Effector memory CD4-positive, alpha-beta T cell (primary cell): ENCODE measurements at places on chromosomes 3 and 15.

GRCh38 chr15:77581896-77582569 lies 50.7 kb downstream of the LINGO1 start:
- no peak for DNase-seq

- DNase-seq = no peak
These were observed 66.7 kb downstream of the TRAK1 start for GRCh38 chr3:42157540-42158538.

DNA sequence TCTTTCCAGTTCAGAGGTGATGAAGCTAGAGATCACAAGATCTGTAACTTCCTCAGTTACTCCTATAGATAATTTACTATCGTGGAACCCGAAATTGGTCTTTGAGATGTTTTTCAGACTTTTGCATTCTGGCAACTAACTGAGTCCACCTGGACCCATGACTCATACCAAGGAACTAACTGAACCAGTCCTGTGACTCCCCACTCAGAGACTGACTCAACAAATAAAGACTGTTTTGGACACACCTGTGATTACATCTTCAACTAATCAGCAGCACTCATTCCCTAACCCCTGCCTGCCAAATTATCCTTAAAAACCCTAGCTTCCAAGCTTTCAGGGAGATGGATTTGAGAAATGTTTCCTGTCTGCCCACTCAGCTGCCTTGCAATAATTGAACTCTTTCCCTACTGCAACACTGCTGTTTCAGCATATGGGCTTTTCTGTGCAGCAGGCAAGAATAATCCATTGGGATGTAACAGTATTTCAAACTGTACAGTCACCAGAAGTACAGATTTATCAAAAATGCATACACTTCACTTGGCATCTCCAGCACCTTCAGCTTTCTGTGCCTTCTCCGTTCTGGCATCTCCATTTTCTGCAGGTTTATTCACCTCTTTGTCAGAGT lies 57.7 kb downstream of the GATM start:
- DNase-seq = no peak

GRCh38 chr3:20013396-20013795 lies 1.3 kb upstream of the PP2D1 start:
- DNase-seq = no peak

DNA sequence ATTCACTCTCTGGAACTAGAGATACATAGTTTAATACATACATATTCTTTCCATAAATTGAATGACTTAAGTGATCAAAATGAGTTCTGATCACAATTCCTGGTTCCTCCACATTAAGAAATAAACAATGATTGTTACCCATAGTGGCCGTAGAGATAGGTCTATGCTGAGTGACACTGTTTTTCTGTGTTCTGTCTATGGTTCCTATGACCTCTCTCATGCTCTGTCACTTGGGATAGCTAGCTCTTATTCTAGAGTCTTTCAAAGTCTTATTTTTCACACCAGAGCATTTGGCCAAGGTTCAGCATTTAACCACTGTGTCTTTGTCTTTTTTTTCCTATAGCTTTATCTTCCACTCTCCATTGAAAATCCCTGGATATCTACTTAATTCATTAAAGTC lies 132.4 kb downstream of the GOLGA6L6 start:
- no peak for DNase-seq

DNA sequence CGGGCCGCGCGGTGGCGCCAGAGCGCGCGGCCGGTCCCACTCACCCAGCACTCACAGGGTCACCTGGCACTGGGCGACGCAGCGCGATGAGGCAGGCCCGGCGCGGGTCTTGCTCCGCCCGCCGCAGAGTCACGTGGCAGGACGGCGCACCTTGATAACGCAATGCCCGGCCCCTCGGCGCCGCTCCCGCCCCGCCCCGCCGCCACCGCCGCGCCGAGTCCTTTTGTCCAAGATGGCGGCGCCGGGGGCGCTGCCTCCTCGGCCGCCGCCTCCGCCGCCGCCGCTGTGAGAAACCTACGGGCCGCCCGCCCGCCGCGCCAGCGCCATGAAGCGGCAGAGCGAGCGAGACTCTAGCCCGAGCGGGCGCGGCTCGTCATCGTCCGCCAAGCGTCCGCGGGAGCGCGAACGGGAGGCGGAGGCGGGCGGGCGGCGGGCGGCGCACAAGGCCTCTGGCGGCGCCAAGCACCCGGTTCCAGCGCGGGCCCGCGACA lies at the start of gene RBM15B:
Gene RBM15B (plus strand): TSS at position 211 of the 491 bp plus-strand sequence. CDS start 115 bp downstream, at position 326.
- peak; percentile 95 for DNase-seq

- DNase-seq = no peak
These were observed 282.5 kb upstream of the TLE3 start for GRCh38 chr15:70379938-70380883.

DNA sequence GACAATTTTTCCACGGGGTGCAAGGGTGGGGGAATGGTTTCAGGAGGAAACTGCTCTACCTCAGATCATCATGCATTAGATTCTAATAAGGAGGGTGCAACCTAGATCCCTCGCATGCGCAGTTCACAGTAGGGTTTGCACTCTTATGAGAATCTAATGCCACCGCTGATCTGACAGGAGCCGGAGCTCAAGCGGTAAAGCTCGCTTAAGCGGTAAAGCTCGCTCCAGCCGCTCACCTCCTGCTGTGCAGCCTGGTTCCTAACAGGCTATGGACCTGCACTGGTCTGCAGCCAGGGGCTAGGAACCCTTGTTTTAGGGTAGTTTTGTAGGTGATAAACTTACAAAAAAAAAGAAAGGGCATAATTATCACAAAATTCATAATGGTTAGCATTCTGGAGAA lies 53.9 kb upstream of the RYR3 start:
- no peak for DNase-seq

GRCh38 chr15:46460431-46461094 lies 825.7 kb downstream of the SQOR start:
- no peak for DNase-seq

DNA sequence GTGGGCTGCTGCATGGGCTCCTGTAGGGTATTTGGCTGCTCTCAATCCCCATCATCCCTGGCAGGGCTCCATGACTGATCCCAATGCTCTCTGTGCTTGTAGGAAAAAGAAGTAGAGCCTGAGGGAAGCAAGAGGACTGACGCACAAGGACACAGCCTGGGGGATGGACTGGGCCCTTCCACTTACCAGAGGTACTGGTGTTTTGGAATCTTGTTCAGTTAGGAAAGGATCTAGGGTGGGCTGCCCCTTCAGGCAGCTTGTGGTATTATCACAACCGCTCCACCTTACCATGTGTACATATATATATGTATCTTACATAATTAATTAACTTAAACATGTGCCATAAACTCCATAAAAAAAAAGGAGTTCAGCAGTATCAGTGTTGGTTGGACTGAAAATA lies 1.3 kb downstream of the SLC28A2 start:
- no peak for DNase-seq

DNA sequence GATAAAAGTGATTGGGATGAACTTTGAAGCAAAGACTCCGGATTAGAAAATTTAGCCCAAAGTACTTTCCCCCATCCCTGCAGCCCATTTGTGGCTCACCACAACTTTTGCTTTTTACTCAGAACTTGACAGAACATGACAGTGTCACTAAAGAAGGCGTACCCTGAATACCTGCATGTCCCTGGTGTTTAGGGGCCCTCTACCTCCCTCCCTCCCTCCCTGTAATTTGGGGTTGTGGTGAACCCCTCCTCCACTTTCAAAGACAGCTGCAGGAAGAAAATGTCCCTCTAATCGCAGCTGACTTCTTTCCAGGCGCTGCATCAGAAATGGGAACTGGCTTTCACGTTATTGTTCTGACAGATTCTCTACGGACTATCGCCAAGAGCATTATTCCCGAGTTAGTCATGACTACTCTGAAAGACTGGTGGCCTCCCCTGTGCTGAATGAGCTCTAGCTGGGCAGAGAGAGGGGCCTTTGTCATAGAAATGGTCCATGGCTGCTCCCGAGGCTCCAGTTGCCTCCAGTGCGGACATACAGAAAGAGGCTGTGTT lies 93.2 kb upstream of the ARHGEF3 start:
- no peak for DNase-seq

DNA sequence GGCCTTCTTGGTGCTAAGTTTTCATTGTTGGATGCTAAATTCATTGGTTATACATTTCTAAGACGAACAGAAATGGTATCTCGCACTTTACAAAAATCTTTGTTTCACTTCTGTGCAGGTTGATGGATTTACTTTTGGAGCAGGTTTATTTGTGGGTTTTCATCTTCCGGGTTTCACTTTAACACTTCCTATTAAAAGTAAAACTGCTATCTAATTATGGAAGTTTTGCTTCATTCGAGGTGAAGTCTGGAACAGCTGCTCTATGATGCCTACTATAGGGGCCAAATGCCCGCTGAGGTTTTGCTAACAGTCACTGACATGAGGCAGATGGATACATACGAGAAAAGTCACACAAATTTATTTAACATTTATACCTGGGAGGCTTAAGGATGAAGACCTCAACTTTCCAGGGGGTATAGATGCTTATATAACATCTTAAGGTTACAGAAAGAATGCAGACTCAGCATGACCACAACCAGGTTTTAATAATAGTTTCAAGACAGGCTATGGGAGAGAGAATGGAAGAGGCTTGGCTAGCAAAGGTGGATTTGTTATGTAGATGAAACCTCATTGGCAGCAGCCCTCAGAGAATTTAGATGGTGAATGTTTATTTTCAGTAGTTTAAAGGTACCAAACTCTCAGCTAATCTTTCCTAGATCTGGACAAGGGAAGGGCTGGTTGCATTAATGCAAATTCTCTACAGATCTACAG lies 54.2 kb downstream of the OSTN start:
- no peak for DNase-seq

DNA sequence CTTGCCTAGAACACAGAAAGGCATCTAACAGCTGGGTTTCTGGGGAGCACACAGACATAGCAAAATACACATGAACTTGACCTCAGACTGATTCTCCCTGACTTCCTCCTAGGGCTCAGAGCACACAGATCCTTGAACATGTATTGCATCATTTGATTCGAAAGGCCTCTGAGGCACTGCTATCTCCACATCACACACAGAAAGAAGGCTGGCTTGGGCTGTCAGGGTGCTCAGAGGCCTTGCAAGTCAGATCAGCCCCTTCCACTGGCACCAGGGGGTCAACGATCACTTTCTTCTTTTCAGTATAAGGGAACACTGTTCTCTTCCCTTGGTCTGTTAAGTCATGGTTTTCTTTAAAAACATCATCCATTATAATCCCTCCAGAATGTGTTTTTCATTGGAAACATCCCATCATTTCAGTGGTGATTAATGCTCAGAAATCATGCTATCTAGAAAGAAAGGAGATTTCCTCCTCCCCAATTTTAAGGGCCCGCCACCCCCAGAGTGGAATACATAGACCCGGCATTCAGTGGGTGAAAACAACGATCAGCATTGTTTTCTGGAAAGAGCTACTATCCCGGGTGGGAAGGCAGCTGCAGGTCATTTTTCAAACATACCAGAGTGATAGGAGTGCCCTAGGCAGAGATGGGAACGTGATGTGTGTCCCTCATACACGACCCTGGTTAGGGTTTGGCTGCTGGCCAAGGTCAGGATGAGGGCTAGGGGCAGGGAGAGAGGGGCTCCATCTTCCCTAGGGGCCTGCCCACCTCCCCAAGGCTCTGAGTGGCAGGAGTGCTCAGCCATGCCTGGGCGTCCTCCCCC lies 253.3 kb upstream of the LYSMD4 start:
- no peak for DNase-seq

DNA sequence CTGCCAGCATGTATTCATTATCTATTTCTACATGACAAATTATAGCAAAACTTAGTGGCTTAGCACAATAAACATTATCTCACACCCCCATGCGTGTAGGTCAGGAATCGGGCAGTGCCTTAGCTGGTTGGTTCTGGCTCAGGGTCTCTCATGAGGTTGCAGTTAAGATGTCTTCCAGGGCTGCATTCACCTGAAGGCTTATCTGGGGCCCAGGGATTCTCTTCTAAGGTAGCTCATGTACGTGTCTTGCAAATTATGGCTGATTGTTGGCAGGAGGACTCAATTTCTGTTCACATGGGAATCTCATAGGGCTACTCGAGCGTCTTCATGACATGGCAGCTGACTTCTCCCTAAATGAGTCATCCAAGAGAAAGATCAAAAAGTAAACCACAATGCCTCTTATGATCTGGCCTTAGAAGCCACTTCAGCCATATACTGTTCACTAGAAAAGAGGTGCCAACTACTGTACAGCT lies 42.9 kb upstream of the TSC22D2 start:
- DNase-seq = no peak

DNA sequence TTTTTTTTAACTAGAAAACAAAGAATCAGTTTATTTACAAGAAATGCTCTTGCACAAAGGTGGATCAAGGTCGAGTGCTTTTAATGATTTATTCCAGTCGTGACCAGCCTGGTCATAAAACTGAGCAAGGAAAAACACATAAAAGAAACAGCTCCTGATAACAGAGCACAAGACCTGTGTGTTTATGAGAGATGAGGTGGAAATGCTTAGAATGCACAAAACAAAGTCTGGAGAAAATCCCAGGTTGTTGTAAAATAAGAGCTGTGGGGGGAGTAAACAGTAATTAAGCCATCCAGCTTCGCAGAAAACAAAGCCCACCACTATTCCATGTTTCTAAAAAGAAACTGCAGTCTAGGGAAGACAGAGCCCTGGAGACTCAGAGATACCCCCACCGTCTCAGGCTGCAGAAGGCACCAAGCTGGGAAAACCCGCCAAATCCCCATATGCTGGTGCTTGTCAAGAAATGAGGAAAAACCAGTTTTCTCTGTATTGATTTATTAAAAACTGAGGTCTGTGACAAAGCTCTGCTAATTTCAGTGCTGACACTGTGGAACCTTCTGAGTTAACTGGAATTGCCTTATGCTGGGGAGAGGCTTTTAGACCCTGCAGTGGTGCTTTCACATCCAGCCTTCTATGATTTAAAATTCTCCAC lies 139.3 kb downstream of the ADAMTS17 start:
- DNase-seq = no peak

DNA sequence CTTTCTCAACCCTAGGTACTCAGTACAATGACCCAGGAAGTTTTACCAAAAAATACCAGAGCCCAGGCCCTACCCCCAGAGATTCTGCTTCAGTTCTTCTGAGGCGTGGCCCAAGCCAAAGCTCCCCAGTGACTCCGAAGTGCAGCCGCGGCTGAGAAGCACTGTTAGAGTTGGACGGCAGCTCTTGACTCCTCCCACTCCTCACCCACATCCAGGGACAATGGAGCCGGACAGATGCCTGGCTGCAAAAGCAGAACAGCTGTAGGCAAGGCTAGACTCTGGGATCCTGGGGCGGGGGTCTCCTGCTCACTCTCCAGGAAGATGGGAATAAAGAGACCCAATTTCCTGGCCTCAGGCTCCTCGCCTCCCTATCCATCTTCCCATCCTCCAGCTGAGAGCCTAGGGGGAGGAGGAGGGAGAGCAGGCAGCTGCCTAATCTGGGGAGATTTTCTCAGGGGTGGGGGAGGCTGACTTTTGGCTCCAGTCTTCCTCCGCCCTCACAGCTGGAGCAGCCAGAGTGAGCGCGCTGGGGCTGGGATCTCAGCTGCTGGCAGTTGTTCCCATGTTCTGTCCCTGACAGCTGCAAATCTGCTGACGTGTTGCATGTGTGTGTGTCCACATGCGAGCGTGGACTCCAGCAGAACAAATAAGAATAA lies 223.8 kb downstream of the OPA1 start:
- DNase-seq = no peak

DNA sequence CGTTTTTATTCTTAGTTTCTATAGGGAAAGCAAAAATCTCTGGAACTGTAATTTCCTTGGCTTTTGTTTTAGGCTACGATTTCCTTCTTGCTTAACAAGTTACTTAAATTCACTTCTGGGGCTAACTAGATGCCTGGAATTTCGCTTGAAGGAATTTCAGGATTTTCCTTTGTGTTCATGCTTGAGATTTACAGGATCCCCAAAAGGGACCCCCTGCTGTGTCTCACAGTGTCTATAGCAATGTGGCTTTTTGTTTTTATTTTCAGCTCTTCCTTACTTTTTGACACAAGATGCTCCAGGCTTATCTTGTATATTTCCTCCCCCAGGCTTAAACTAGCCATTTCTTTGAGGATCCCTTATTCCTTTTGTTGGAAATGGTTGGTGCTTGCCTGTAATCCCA lies 95.5 kb upstream of the DPPA4 start:
- no peak for DNase-seq
